ENCODE measurements at places on chromosomes 2 and 18.

GRCh38 chr2:148495586-148495985 lies 149.0 kb upstream of the EPC2 start:
- no peaks in the 10 kb centered on the region for H3K4me1 ChIP-seq
- no peak overlapping the region for H3K4me3 ChIP-seq
- H3K27me3 ChIP-seq = no peaks in the 10 kb centered on the region
- no peak for DNase-seq
- H3K36me3 ChIP-seq = peaks cover under 1% of the 10 kb centered on the region
- no peak overlapping the region for H3K27ac ChIP-seq

DNA sequence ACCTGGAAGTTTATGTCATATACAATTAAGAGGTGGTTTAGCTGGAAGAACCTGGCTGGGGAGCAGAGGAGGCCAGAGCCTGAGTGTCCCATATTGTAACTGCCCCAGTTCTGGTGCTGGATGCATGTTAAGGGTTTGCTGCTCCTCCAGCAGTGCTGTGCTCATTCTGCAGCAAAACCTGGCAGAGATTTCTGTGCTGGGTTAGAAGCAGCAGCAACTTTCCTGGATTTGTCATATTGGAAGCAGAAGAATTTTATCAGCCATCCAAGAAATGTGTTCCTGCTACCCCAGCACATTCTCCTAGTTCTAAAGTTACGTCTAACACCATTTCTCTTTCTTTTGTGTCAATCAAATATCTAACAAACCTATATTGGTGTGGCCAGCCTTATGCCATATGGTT lies 284.1 kb downstream of the TDRD15 start:
- no peak overlapping the region for H3K27ac ChIP-seq
- DNase-seq = no peak
- no peaks in the 10 kb centered on the region for H3K4me1 ChIP-seq
- no peak overlapping the region for H3K4me3 ChIP-seq
- H3K36me3 ChIP-seq = no peaks in the 10 kb centered on the region
- H3K27me3 ChIP-seq = no peaks in the 10 kb centered on the region

- peaks cover 36% of the 10 kb centered on the region for H3K36me3 ChIP-seq
- peak overlapping the region; percentile 98 for H3K27ac ChIP-seq
- no peak for DNase-seq
- peaks cover 82% of the 10 kb centered on the region for H3K4me1 ChIP-seq
These were observed 16.4 kb downstream of the SMAD7 start for GRCh38 chr18:48934415-48934722.

DNA sequence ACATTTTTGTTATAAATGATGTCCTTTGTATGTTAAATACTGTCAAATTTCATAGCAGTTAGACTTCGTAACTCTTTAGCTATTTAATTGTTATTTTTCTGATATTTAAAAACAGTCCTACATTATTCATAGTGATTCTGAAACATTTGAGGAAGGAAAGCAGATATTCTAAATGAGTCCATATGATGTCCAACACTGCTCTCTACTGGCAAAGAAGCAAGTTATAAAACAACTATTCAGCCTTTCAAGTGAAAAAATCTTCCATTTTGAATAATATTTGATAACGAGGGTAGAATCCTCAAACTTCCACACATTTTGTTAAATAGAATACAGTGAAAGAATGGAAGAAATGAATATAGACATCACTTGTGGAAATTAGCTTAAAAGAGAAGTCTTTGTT lies 220.8 kb downstream of the GULP1 start:
- no peak overlapping the region for H3K4me3 ChIP-seq
- H3K36me3 ChIP-seq = no peaks in the 10 kb centered on the region
- H3K27ac ChIP-seq = no peak overlapping the region

GRCh38 chr2:84175340-84175739 lies 283.7 kb downstream of the SUCLG1 start:
- H3K4me3 ChIP-seq = no peak overlapping the region
- no peak for DNase-seq
- H3K27ac ChIP-seq = no peak overlapping the region
- no peaks in the 10 kb centered on the region for H3K36me3 ChIP-seq

DNA sequence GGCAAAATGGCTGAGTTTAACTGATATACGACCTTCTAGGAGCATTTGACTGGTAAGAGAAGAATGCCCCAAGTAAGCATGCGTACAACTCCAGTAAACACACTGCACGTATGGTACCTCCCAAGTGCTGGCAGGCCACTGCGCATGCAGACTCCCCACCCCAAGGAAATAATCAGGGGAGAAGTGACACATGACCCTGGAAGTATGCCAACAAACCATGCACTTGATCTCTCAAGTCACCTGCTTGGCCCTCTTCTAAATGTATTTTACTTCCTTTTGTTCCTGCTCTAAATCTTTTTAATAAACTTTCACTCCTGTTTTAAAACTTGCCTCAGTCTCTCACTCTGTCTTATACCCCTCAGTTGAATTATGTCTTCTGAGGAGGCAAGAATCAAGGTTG lies 129.8 kb upstream of the COL5A2 start:
- H3K4me1 ChIP-seq = peaks cover 18% of the 10 kb centered on the region
- H3K36me3 ChIP-seq = no peaks in the 10 kb centered on the region
- H3K27ac ChIP-seq = no peak overlapping the region
- H3K27me3 ChIP-seq = no peaks in the 10 kb centered on the region

DNA sequence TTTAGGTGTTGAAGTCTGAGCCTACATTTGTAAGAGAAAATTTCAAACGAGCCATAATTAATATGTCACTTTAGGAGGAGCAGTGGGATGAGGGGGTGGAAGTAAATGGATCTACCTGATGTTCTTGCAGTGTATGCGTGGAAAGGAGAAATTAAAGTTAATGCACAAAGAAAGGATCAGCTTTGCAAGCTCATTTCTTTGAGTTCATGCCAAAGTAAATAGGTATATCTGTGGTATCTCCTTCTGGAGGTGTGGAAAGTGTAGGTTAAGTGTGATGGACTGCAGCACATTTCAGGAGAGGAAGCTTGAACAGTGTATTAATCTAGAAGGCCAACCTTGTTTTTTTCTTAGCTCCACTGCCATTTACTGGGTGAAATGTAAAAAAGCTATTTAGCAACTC lies 307.5 kb upstream of the ZEB2 start:
- no peak overlapping the region for H3K4me3 ChIP-seq
- H3K4me1 ChIP-seq = no peaks in the 10 kb centered on the region
- no peak overlapping the region for H3K27ac ChIP-seq
- H3K36me3 ChIP-seq = no peaks in the 10 kb centered on the region

DNA sequence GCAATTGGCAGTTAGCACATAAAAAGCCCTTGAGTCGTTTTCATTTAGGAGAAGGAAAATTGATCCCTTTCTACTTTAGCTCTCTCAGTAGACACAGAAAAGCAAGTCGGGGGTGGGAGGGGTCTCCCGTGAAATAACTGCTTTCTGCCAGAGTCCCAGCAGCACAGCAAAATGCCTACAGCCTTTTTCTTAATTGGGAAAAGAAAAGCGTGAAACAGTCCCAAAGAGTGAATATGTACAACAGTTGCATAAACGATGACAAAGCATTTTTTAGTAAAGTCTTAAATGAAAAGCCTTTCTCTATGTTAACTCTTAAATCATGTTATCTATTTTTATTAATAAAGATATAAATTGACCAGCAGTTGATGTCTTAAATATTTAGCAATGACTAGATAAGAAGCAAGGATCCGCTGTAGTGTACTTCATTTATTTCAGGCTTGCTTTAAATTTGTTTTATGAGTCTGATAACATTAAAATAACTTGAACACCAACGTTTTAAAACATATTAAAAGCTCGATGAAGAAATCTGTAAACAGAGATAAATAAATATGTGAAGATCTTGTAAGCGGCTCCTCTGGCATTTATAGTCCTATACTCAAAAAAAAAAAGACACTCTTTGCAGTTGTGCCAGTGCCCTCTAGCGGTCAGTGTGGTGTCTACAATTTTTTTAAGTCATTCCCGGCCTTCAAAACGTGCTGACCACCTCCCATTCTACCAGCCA lies 42.3 kb upstream of the ATIC start:
- H3K27ac ChIP-seq = no peak overlapping the region
- H3K4me3 ChIP-seq = no peak overlapping the region
- DNase-seq = peak; percentile 84
- no peaks in the 10 kb centered on the region for H3K27me3 ChIP-seq
- peaks cover 2% of the 10 kb centered on the region for H3K4me1 ChIP-seq

DNA sequence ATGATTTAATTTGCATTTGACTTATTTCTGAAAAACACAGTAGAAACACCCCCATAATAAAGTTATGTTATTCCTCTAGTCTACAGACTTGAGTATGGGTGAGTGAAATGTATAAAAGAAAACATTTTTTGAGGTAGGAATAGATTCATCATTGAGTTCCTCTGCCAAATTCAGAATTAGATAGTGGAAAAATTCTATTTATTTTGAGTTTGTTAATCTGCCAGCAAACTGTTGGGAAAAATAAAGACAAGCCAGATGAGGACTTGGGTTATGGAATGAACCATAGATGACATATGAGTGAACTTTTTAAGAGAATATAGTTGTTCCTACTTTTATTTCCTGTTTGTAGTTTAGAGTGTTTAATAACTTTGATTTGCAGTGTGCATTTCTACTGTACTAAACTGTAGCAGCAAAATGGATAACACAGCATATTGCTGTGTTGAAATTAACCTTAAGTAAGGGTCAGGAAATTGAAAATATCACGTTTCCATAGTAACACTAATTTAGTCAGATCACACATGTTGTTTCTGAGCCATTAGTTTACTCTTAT lies 35.6 kb upstream of the PNPT1 start:
- H3K4me3 ChIP-seq = no peak overlapping the region
- no peak overlapping the region for H3K27ac ChIP-seq
- peaks cover 9% of the 10 kb centered on the region for H3K27me3 ChIP-seq
- no peaks in the 10 kb centered on the region for H3K4me1 ChIP-seq

DNA sequence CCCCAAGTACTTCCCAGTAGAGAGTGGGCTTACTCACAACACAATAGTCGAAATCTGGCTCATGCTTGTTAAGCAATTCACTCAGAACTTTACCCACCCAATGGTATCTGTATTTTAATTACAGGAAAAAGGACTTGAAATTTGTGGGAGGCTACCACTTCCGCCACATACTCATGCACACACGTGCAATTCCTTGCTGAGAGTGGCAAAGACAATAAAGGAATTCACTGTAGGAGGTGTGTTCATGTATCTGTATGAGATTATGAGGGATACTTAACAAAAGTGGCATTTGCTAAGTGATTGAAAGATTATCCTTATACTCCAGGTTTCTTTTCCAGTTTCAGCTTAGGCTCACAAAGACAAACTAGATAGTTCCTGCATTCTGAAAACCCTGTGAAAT lies 14.9 kb upstream of the LYPD6 start:
- H3K36me3 ChIP-seq = no peaks in the 10 kb centered on the region
- H3K4me1 ChIP-seq = no peaks in the 10 kb centered on the region
- DNase-seq = no peak
- H3K27ac ChIP-seq = no peak overlapping the region

- no peaks in the 10 kb centered on the region for H3K36me3 ChIP-seq
- no peaks in the 10 kb centered on the region for H3K4me1 ChIP-seq
- peak; percentile 79 for DNase-seq
These were observed 6.8 kb downstream of the SCTR start for GRCh38 chr2:119517433-119517832.

- DNase-seq = no peak
- H3K27me3 ChIP-seq = no peaks in the 10 kb centered on the region
- no peaks in the 10 kb centered on the region for H3K36me3 ChIP-seq
- peaks cover 41% of the 10 kb centered on the region for H3K4me1 ChIP-seq
These were observed 28.4 kb downstream of the ARL4C start for GRCh38 chr2:234468503-234468902.

- H3K27ac ChIP-seq = no peak overlapping the region
- no peak for DNase-seq
- H3K4me3 ChIP-seq = no peak overlapping the region
- H3K4me1 ChIP-seq = no peaks in the 10 kb centered on the region
- H3K27me3 ChIP-seq = no peaks in the 10 kb centered on the region
These were observed 339.0 kb upstream of the ETAA1 start for GRCh38 chr2:67057901-67058703.

- no peak overlapping the region for H3K4me3 ChIP-seq
- no peaks in the 10 kb centered on the region for H3K4me1 ChIP-seq
- H3K27me3 ChIP-seq = peaks cover 5% of the 10 kb centered on the region
- H3K27ac ChIP-seq = no peak overlapping the region
These were observed 75.5 kb upstream of the TXNDC2 start for GRCh38 chr18:9810299-9810698.

DNA sequence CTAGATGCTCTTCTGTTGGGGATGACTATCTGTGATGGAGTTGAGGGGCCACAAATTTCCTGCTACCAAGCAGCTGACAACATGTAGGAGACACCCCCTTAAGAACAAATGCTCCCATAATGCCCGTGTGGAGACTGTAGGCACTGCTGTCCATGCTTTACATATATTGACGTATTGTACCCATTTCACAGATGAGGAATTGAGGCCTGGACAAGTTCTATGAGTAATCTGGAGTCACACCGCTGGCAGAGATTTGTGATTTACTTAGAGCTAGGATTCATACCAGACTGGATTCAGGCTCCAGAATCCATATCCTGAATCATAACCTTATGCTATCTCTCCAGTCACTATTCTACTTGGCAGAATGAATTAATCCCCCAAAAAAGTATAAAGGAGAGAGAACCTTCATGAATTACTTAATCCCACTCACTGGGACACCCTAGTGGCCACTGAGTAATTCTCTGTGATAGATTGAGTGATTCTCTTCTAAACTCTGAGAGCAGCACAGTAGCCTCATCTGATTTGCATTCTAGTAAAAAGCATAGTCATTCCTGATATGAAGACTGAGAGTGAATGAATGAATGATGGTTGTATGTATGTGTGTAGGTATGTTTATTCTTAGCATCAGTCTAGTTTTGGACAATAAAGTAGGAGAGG lies 460.7 kb upstream of the MEIS1 start:
- H3K27me3 ChIP-seq = no peaks in the 10 kb centered on the region
- no peak overlapping the region for H3K27ac ChIP-seq

DNA sequence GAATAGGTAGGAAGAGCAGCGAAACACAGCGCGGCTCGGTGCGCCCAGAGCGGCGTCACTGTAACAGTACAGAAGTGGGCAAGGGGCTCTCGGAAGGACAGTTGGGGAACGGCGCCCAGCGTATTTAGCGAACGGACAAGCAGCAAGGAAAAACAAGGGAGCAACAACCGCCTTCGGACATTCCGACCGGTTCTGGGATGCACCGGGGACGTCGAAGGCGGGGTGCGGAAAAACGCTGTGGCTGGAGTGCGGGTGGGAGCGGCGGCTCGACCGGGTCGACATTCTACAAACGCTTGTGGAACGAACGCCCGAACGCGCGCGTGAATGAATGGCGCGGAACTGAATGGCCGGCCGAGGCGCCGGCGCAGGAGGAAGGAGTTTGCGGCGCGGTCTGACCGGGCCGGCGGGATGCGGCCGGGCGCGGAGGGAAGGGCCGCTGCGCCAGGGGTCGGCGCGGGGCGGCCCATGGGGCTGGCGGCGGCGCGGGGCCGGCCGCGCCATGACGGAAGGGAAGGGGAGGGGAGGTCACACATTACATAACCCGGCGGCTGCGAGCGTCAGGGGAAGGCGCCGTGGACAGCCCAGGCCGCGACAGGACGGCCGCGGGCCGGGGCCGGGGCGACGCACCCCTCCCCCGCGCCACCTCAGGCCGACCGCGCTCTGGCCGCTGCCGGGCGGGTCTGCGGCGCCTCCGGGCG lies 605 bp downstream of the REV1 start:
- peaks cover 29% of the 10 kb centered on the region for H3K4me1 ChIP-seq
- peak overlapping the region; percentile 91 for H3K4me3 ChIP-seq
- peak; percentile 85 for DNase-seq
- H3K27ac ChIP-seq = peak overlapping the region; percentile 93
- peaks cover 7% of the 10 kb centered on the region for H3K36me3 ChIP-seq

GRCh38 chr2:151193576-151193975 lies 68.1 kb downstream of the RBM43 start:
- H3K27me3 ChIP-seq = peaks cover 6% of the 10 kb centered on the region
- H3K27ac ChIP-seq = no peak overlapping the region
- peaks cover 6% of the 10 kb centered on the region for H3K4me1 ChIP-seq
- DNase-seq = no peak

All from activated CD4-positive, alpha-beta T cell treated with anti-CD3 and anti-CD28 coated beads, Interleukin-2, amount 10 ng/mL, durations not matched to agents 24 days and 14 days (primary cell).